Renal cortical epithelial cell (primary cell): ENCODE measurements at places on chromosomes 5 and 9. TPM values are rescaled to one million over a fixed set of nuclear protein-coding genes. Genes with fewer than 3 reads are reported as not detected.

DNA sequence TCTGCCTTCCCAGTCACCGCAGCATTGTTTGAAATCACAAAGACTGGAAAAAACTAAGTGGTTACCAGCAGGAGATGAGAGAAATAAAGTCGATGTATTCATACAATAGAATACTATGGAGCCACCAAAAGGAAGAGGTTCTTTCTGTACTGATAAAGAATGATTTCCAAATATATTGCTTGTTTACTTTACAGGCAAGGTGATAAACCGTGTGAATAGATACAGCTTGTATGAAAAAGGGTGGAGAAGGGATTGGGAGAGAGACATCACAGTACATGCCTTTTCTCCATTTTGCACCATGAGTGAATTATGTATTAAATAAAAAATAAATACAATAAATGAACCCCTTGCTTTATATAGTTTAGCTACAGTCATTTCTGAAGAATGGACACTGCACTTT lies 91.7 kb downstream of the RFK start:
- DNase-seq: no peak

- no peak for DNase-seq
Observed at GRCh38 chr5:89087551-89088318, 204.8 kb upstream of the MEF2C start.

The DMRT3 gene
- total RNA-seq: not detected in 2 replicates

The DBH gene
- not detected in 2 replicates for total RNA-seq

The CA9 gene
- total RNA-seq: 6.8 and 6.9 TPM in 2 replicates

The DRD1 gene
- total RNA-seq: not detected in 2 replicates
